ENCODE measurements at places on chromosomes 7 and 10. TPM values are rescaled to one million over a fixed set of nuclear protein-coding genes. Genes with fewer than 3 reads are reported as not detected.

DNA sequence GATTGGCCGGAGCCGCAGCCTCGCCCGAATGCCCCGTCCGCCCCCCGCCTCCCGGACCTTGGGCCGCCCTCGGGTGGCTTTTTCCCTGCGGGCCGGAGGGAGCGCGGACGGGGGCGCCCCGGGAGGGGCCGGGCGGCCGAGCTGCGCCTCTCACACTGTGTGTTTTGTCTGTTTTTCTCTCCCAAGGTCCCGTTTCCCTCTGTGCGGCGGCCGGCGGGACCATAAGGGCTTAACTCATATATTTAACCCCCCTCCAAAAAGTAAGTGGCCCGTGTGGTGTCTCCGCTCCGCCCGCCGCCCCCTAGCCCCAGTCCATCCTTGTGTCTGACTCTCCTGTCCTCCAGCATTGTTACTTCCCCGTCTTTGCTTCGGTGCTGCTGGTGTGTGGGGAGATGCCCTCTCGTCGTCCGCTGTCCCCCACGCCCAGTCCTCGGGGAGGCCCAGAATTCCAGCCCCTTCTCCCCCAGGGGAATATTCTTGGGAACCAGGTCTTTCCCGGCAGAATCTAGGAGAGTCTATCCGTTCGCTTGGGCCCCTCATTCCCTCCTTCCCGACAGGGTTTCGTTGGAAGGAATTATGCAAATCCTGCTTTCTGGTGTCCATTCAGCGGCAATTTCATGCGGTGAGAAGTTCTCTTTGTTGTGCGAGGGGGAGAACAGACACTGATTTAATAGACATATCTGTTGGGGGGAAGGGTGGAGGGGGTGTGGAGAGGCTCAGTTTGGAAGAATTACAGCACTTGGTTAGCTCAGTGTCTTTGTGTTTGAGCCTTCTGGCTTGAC, 1.3 kb downstream of the LCOR start:
- H3K4me1 ChIP-seq, result peaks cover 50% of the 10 kb centered on the region
- peak overlapping the region; percentile 88 for H3K4me3 ChIP-seq
- H3K27ac ChIP-seq, result peak overlapping the region; percentile 91

DNA sequence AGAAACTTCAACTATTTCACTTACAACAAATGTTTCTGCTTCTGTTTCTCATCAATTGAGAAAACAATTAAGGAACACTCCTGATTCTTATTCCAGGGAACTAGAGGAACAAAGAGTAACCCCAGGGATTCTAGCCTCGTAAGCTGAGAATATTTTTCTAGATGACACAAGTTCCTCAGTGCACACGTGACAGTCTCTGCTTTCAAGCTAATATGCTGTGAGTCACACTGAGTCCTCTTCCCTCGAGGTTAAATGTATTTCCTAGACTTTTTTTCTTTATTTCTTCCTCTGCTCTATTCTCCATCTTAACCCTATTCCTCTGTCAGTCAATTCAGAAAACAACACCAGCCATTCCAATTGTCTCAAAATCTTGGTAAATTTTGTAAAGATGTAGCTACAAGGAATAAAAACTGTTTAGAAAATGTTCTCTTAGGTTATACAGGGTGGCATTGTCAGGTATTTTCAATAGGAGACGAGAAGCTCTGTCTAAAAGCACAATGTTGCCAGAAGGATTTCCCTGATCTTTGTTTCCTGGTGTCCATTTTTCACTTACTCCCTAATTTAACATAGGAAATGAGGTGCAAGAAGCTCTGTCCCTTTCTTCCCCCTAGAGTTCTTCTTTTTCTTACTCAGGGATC, 5.8 kb upstream of the C1GALT1 start:
- H3K4me1 ChIP-seq, result peaks cover 25% of the 10 kb centered on the region
- H3K27me3 ChIP-seq, result no peaks in the 10 kb centered on the region
- DNase-seq, result no peak
- H3K4me3 ChIP-seq, result no peak overlapping the region

- no peak for DNase-seq
- no peak overlapping the region for H3K4me3 ChIP-seq
- H3K36me3 ChIP-seq, result no peaks in the 10 kb centered on the region
- H3K27ac ChIP-seq, result no peak overlapping the region
Observed at GRCh38 chr7:85748861-85749260, 562.0 kb upstream of the SEMA3D start.

DNA sequence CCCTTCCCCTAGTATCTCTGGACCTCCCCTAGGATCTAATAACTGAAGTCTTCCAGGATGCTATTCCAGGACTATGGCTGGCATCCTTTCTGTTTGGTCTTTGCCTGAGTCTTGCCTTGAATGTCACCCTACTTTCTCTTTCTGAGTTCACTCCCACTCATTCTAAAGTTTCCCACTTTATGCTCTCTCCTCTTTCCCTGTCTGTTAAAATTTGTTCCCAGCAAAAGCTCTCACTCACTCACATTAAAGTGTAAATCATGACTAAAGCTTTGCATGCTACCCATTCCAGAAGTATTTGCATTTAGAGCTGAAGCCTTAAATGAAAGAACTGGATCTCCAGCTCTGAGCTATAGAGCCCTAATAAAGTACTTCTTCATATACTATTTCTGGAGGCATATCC, 42.1 kb upstream of the RAPGEF5 start:
- no peaks in the 10 kb centered on the region for H3K36me3 ChIP-seq
- no peak overlapping the region for H3K27ac ChIP-seq
- H3K27me3 ChIP-seq, result peaks cover 1% of the 10 kb centered on the region
- no peak overlapping the region for H3K4me3 ChIP-seq
- DNase-seq, result no peak
- peaks cover 15% of the 10 kb centered on the region for H3K4me1 ChIP-seq

DNA sequence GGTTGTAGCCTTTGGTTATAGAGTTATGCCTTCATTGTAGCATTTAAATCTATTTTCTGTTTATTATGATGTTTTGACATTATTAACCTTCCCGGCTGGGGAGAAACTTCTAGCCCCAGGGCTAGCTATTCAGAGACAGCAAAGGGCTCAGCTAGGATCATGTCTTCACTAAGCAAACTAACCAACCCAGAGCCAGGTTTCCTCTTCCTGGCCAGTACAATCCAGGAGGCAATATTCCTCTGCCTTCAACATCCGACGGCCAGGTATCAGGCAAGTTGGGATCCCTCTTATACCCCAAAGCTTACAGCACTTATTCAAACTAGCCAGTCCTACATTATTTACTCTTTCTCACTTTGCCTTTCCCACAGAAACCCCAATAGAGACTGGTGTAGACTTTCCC, 1060.7 kb upstream of the GHITM start:
- H3K27me3 ChIP-seq, result no peaks in the 10 kb centered on the region
- no peak overlapping the region for H3K4me3 ChIP-seq
- no peak overlapping the region for H3K27ac ChIP-seq
- no peaks in the 10 kb centered on the region for H3K36me3 ChIP-seq
- DNase-seq, result no peak
- H3K4me1 ChIP-seq, result no peaks in the 10 kb centered on the region

- no peak overlapping the region for H3K27ac ChIP-seq
- no peaks in the 10 kb centered on the region for H3K4me1 ChIP-seq
- H3K4me3 ChIP-seq, result no peak overlapping the region
- H3K27me3 ChIP-seq, result no peaks in the 10 kb centered on the region
- H3K36me3 ChIP-seq, result peaks cover 20% of the 10 kb centered on the region
Observed at GRCh38 chr7:128395748-128396147, 14.0 kb downstream of the IMPDH1 start.

ACHE gene
- total RNA-seq, result not detected

PITX3 gene
- not detected for total RNA-seq

TNS3 gene
- total RNA-seq, result not detected

Measured in activated CD4-positive, alpha-beta T cell treated with anti-CD3 and anti-CD28 coated beads, Interleukin-2, amount 10 ng/mL, durations not matched to agents 7 days and 5 days (primary cell).